ENCODE measurements at places on chromosomes 11 and 22.

GRCh38 chr22:37559901-37560607, at the start of gene CDC42EP1:
CDC42EP1 (plus strand) TSS chr22:37560480; CDS start chr22:37566350, 5,870 bp downstream.
- DNase-seq, result no peak

GRCh38 chr11:122207505-122207904, 91.5 kb upstream of the BLID start:
- no peak for DNase-seq

- DNase-seq, result no peak
Observed at GRCh38 chr22:49979587-49980264, 19.2 kb downstream of the PIM3 start.

DNA sequence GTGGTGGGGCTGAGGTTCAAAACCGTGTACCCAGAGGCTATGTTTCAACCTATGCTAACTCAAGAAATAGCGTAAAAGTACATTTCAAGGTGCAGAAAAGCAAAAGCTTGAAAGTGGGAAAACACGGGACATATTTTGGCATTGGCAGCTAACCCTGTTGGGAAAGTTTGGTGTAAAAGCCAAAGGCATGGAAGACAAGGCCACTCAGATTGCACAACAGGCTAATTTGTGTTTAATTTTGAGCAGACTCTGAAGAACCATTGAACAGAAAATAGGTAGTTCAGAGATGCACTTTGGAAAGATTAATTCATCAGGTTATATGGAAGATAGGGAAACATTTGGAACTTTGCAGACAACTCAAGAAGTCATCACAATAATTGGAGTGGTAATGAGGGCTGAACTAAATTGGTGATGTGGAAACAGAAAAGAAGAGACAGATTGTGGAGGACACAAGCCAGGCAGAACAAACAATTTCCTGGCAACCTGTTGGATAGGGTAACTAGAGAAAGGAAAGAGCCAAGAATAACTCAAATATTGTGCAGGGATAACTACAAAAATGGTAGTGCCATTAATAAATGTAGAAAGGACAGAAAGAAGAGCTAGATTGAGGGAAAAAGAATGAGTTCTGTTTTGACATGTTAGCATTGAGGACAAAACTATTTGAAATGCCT, 140.5 kb upstream of the PGR start:
- DNase-seq, result no peak

- DNase-seq, result no peak
Observed at GRCh38 chr11:117769533-117769932, 27.5 kb downstream of the DSCAML1 start.

DNA sequence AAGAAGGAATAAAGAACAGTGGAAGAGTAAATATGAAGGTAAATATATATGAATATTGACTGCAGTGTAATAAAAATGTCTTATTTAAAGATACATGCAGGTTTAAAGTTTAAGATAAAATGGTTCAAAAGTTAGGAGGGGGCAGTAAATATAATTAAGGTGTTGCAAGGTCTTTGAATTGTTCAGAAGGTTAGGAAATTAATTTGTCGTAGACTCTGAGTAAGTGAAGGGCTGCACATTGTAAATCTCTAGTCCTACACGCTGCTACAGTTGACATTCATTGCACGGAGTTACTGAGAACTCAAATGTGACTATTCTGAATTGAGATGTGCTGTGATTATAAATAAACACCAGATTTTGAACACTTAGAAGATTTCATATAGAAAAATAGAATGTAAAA, 69.8 kb upstream of the PRODH start:
- no peak for DNase-seq

DNA sequence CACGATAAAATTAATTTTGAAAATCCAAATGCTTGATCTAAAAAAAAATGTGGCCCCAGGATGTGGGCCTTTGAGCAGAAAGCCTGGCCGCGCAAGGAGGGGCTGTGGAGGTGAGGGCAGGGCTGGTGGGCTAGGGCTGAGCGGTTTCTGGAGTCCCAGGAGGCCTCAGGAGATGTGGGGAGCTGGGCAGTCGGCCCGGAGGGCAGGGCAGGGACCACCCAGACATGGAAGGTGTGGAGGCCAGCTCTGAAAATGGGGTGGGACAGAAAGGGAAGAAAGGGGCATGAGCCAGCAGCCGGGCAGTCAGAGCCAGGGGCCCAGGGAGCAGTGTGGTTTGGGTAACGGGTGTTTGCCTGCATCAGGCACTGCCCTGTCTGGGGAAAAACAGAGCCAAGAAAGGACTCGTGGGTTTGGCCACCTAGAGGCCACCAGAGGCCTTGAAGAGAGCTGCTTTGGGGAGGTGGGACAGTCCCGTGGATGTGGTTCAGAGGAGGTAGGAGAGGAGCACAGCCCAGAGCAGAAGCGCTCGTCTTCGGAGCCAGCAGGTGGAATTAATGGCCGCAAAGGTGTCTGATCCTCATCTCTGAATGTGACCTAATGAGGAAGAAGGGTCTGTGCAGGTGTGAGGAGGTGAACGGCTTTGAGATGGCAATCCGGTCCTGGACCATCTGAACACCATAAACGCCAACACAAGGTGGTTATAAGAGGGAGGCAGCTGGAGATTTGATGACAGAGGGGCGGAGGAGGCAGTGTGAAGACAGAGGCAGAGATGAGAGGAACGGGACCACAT, 50.2 kb downstream of the IGF2 start:
- DNase-seq, result no peak
